Thymus (tissue), 14 donors: ENCODE measurements at places on chromosomes 6 and 20.

DNA sequence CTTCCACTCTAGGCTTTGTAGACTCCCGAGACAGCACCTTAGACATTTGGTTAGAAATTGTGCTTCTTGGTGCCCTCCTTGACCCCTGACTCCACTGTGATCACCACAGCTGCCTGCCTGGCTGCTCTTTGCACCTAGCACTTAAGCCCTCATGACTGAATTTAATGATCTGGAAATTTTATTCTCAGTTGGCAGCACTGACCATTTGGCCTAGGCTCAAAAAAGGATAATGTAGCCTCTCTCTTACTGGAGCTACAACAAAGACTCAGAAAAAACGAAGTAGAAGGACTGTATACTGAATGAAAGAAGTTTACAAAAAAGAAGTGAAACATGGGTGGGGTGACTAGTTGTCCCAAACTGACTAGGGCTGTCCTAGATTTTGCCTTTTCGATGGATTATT is 11.3 kb upstream of the ABRACL start:
- H3K4me3 ChIP-seq = no peak overlapping the region
- H3K27ac ChIP-seq = no peak overlapping the region
- no peaks in the 10 kb centered on the region for H3K36me3 ChIP-seq
- H3K27me3 ChIP-seq = no peaks in the 10 kb centered on the region
- no peak for DNase-seq

DNA sequence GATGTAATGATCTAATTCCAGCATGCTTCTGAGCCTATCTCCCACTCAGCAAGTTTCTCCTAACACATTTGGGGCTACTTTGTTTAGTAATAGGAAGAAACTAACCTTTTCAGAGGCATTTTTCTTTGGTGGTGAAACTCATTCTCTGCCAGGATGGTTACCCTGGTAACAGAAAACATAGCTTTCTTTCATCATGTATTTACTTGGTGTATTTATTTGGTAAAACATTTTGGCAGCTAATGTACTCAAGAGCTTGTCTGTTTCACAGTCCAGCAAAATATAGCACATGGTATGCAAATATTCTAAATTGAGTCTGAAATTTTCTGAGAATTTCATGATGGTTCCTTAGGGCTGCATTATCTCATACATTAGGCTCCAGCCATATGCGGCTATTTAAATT is 100.0 kb downstream of the SLC35B3 start:
- no peaks in the 10 kb centered on the region for H3K36me3 ChIP-seq
- H3K27ac ChIP-seq = no peak overlapping the region
- no peaks in the 10 kb centered on the region for H3K4me1 ChIP-seq
- no peaks in the 10 kb centered on the region for H3K27me3 ChIP-seq

DNA sequence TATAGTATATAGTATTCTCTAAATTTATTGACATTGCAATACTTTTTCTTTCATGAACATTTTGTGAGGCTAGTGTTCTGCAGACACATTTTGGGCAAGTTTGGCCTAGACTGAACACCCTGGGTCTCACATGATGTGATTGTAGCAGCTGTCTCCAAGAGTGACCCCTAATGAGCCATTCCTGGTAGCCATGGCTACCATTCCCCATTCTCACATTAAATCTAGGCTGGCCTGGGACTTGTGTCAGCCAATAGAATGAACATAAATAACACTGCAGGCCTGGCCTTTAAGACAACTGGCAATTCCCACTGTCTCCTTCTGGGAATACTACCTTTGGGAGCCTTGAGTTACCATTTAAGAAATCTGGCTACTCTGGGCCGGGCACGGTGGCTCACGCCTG is 38.0 kb upstream of the TASP1 start:
- no peak overlapping the region for H3K4me3 ChIP-seq
- H3K4me1 ChIP-seq = peaks cover 11% of the 10 kb centered on the region
- no peak for DNase-seq

GRCh38 chr20:47210470-47210869 is 146.0 kb downstream of the ZMYND8 start:
- no peak overlapping the region for H3K27ac ChIP-seq
- peaks cover 55% of the 10 kb centered on the region for H3K36me3 ChIP-seq
- no peak for DNase-seq
- H3K4me3 ChIP-seq = no peak overlapping the region
- H3K4me1 ChIP-seq = no peaks in the 10 kb centered on the region

DNA sequence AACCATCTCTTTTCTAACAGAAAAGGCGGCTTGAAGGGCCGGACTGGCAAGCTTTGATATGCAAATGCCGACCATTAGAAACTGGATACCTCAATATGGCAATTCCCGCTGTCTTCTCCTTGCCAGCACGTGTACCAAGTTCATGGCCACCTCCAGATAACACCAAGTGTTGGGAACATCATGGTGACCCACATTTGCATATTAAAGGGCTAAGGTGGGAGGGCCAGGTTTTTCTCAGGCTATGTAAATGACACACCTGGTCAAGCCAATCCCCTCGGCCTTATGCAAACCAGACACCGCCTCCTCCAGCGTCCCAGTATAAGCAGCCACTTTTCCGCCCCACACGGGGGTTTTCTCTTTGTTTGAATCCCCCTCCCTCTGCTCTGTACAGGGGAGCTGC is 110.7 kb downstream of the DACT2 start:
- no peak overlapping the region for H3K4me3 ChIP-seq
- H3K27me3 ChIP-seq = no peaks in the 10 kb centered on the region
- no peak overlapping the region for H3K27ac ChIP-seq
- DNase-seq = no peak

- no peaks in the 10 kb centered on the region for H3K4me1 ChIP-seq
- H3K27ac ChIP-seq = no peak overlapping the region
- H3K4me3 ChIP-seq = no peak overlapping the region
- no peaks in the 10 kb centered on the region for H3K27me3 ChIP-seq
- DNase-seq = no peak
Observed at GRCh38 chr6:117290173-117290846, 25.0 kb downstream of the VGLL2 start.
